Thoracic aorta (tissue), 2 donors: ENCODE measurements at places on chromosomes 7 and 10.
A peak's percentile ranks its signal among the peaks of the same experiment; 100 is the strongest.

- H3K36me3 ChIP-seq: no peaks in the 10 kb centered on the region
- H3K27me3 ChIP-seq: no peaks in the 10 kb centered on the region
- peak overlapping the region; percentile 65 for H3K27ac ChIP-seq
- no peak overlapping the region for H3K4me3 ChIP-seq
Observed at GRCh38 chr7:12889391-12889790, 202.0 kb downstream of the ARL4A start.

DNA sequence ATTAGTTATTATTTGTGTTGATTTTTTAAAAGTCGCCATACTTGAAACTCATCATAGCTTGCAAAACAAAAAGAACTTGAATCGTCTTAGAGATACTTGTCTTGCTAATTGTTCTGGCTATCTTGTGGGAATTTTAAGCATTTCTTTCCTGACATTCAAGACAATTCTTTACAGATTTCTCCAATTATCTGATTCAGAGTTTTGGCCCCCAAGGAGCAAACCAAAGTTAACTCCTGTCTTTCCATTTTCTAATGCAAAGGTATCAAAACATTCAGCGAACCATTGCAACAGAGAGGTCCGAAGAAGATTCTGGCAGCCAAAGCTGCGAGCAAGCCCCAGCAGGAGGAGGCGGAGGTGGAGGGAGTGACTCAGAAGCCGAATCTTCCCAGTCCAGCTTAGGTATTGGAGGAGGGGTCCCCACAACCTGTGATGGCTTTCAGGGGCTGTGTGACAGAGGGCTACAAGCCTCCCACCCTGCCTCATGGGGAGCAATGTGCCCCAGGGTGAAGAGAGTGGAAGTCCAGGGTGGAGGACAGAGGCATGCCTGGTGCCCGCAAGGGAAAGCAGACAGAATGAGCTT is 119.4 kb upstream of the STK17A start:
- no peaks in the 10 kb centered on the region for H3K27me3 ChIP-seq
- H3K36me3 ChIP-seq: no peaks in the 10 kb centered on the region
- H3K27ac ChIP-seq: no peak overlapping the region
- no peak overlapping the region for H3K4me3 ChIP-seq
- DNase-seq: no peak
- no peaks in the 10 kb centered on the region for H3K4me1 ChIP-seq

- H3K27ac ChIP-seq: no peak overlapping the region
- no peak for DNase-seq
- no peak overlapping the region for H3K4me3 ChIP-seq
- H3K4me1 ChIP-seq: no peaks in the 10 kb centered on the region
- H3K27me3 ChIP-seq: no peaks in the 10 kb centered on the region
- H3K36me3 ChIP-seq: no peaks in the 10 kb centered on the region
Observed at GRCh38 chr7:122850528-122850927, 35.7 kb downstream of the CADPS2 start.

GRCh38 chr10:132519382-132520176 is 18.0 kb upstream of the INPP5A start:
- H3K36me3 ChIP-seq: no peaks in the 10 kb centered on the region
- H3K4me1 ChIP-seq: peaks cover 49% of the 10 kb centered on the region
- H3K27ac ChIP-seq: peak overlapping the region; percentile 92
- H3K4me3 ChIP-seq: peak overlapping the region; percentile 16

- H3K4me3 ChIP-seq: no peak overlapping the region
- DNase-seq: no peak
- no peak overlapping the region for H3K27ac ChIP-seq
- H3K36me3 ChIP-seq: no peaks in the 10 kb centered on the region
- H3K4me1 ChIP-seq: peaks cover 24% of the 10 kb centered on the region
Observed at GRCh38 chr10:88346144-88346977, 236.8 kb downstream of the RNLS start.

GRCh38 chr7:70738151-70738885 is 393.6 kb upstream of the GALNT17 start:
- no peak for DNase-seq
- H3K36me3 ChIP-seq: no peaks in the 10 kb centered on the region
- H3K4me3 ChIP-seq: no peak overlapping the region
- H3K27ac ChIP-seq: no peak overlapping the region
- no peaks in the 10 kb centered on the region for H3K27me3 ChIP-seq
- peaks cover 65% of the 10 kb centered on the region for H3K4me1 ChIP-seq

- H3K27ac ChIP-seq: peak overlapping the region; percentile 87
- peaks cover 29% of the 10 kb centered on the region for H3K4me1 ChIP-seq
- H3K27me3 ChIP-seq: no peaks in the 10 kb centered on the region
- peak overlapping the region; percentile 75 for H3K4me3 ChIP-seq
- no peaks in the 10 kb centered on the region for H3K36me3 ChIP-seq
Observed at GRCh38 chr10:88974012-88974411, 16.6 kb upstream of the FAS start.

- peaks cover 7% of the 10 kb centered on the region for H3K4me1 ChIP-seq
- no peak overlapping the region for H3K27ac ChIP-seq
- no peak overlapping the region for H3K4me3 ChIP-seq
- no peaks in the 10 kb centered on the region for H3K36me3 ChIP-seq
- no peaks in the 10 kb centered on the region for H3K27me3 ChIP-seq
Observed at GRCh38 chr7:111026343-111026742, 64.6 kb upstream of the LRRN3 start.

DNA sequence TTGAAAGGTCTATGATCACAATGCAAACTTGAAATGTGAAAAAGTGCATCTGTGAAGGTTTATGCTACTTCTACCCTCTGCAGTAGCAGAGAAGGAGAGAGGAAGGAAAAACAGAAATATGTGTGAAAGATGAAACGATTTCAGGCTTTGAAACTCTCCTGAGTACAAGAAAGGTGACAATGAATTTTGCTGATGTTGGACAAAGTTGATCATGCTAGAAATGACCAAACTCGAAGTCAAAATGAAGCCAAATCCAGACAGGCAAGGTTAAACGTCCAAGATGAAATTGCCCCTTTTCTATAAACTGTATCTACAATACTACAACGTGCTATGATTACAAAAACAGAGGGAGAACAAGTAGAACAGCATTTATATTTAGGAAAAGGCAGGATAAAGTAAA is 67.0 kb upstream of the C7orf33 start:
- no peaks in the 10 kb centered on the region for H3K4me1 ChIP-seq
- no peak for DNase-seq
- no peak overlapping the region for H3K27ac ChIP-seq
- H3K4me3 ChIP-seq: no peak overlapping the region

DNA sequence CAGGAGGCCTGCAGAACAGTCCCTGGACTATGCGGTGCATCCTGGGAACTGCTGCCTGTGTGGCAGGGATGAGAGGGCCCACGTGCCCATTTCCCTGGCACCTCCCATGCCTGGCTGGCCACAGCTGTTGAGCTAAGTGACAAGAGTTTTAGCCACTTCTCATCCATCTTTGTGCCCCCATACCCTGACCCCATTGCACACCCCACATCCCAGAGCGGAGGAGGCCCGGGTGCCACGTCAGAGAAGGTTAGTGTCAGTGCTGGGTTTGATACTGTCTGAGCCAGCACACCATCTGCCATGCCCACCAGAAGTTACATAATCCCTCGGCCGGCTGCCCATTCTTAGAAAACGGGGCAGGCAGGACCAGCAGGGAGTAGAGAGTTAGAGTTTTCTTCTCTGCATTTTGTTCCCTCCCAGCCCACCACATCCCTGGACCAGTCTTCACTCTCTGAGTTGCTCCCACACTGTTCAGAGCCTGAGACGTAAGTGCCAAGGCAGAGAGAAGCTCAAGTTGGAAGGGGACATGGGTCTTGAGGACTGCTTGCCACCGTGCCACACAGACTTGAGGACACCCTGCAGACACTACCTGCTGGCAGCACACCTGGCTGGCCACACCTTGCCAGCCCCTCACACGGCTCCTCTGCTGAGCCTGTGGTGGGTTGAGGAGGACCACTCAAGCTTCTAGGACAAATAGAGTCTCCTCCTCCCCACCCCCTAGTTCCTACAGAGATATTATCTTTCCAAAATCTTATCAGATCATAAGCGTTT is 13.1 kb downstream of the UNC5B start:
- H3K27ac ChIP-seq: no peak overlapping the region
- no peak overlapping the region for H3K4me3 ChIP-seq
- no peak for DNase-seq
- no peaks in the 10 kb centered on the region for H3K4me1 ChIP-seq
- H3K27me3 ChIP-seq: no peaks in the 10 kb centered on the region

GRCh38 chr7:70756789-70757188 is 375.2 kb upstream of the GALNT17 start:
- H3K27me3 ChIP-seq: no peaks in the 10 kb centered on the region
- H3K4me1 ChIP-seq: peaks cover 8% of the 10 kb centered on the region
- H3K4me3 ChIP-seq: no peak overlapping the region
- DNase-seq: no peak
- no peak overlapping the region for H3K27ac ChIP-seq
- H3K36me3 ChIP-seq: no peaks in the 10 kb centered on the region
